CD4-positive, CD25-positive, alpha-beta regulatory T cell (primary cell): ENCODE measurements at places on chromosomes 1 and 21.

DNA sequence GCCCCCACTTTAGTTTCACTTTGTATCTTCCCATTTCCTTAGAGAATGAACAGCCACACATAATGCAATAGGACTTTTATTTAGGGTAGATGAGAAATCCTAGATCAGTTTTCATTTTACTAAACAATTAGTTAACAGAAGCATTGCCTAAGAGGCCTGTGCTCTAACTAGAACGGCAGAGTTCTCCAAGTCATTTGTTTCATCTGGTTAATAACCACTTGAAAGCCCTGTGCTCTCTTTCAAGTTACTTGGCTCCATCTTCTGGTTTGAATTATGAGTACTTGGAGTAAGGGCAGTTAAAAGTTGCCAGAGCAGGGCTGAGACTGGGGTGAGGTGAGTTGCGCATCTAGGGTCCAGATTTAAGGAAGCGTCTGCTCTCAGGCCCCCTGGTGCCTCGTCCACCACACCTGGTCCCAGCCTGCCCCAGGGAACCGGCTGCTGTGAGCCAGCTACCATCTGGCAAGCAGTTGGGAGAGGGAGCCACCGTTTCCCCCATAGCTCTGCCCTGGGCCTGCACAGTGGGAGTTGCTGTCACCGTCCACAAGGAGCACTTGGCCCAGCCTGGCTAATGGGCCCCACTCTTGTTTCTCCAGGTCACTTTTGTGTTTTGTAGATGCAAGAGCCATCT lies 18.1 kb upstream of the SLC44A3 start:
- DNase-seq = no peak

- no peak for DNase-seq
Observed at GRCh38 chr1:84348759-84349158, 47.3 kb downstream of the SAMD13 start.

DNA sequence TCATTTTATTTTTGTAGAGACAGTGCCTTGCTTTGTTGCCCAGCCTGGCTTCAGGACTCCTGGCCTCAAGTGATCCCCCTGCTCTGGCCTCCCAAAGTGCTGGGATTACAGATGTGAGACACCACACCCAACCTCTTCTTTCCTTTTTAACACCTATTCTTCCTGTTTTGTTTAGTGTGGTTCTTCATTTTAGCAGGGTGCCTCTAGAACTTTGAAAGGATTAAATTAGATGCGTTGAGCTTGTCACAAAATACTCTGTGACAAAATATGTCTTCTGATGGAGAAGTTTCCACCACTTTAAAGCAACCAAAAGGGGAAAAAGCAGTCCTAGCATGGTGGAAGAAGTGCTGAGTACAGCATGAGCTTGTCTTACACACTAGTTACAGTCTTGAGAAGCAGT lies 42.0 kb downstream of the CDC14A start:
- DNase-seq = peak; percentile 26

- DNase-seq = no peak
Observed at GRCh38 chr1:25150985-25151495, 81.3 kb downstream of the SYF2 start.

- no peak for DNase-seq
Observed at GRCh38 chr1:1406101-1406820, 832 bp downstream of the MRPL20 start.
